ENCODE measurements at places on chromosomes 7 and 10. TPM values are rescaled to one million over a fixed set of nuclear protein-coding genes. Genes with fewer than 3 reads are reported as not detected.

The SSC4D gene
- total RNA-seq, result 1.7 TPM

The CADPS2 gene
- 41.1 TPM for total RNA-seq

The DDIT4 gene
- 161 TPM for total RNA-seq

DNA sequence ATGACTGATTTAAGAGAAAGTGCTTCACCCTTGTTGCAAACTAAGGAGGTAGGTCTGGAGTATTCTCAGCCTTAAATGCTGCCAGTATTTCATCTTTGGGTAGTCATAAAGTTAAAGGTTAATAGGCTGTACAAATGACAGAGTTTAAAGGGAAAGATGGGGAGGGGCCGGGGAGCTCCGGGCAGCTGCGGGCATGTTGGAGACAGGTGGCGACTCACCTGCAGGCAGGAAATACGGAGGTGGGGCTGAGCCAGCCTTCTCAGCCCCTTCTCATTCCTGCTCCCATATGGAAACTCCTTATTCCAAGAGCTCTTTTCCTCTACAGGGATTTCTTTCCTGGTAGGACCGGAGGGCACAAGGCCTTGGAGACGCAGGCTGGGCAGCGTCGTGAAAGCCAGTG, 31.8 kb upstream of the HMX3 start:
- H3K36me3 ChIP-seq, result no peaks in the 10 kb centered on the region
- H3K4me3 ChIP-seq, result no peak overlapping the region
- H3K4me1 ChIP-seq, result no peaks in the 10 kb centered on the region
- DNase-seq, result no peak
- H3K27me3 ChIP-seq, result peaks cover 6% of the 10 kb centered on the region

- peaks cover 5% of the 10 kb centered on the region for H3K4me1 ChIP-seq
- no peak overlapping the region for H3K27ac ChIP-seq
- no peak overlapping the region for H3K4me3 ChIP-seq
Observed at GRCh38 chr7:128928882-128929788, 8.6 kb upstream of the IRF5 start.

GRCh38 chr10:18377898-18378297, 237.7 kb downstream of the CACNB2 start:
- H3K27me3 ChIP-seq, result no peaks in the 10 kb centered on the region
- H3K27ac ChIP-seq, result no peak overlapping the region
- DNase-seq, result no peak
- H3K36me3 ChIP-seq, result no peaks in the 10 kb centered on the region
- no peaks in the 10 kb centered on the region for H3K4me1 ChIP-seq

- H3K4me1 ChIP-seq, result peaks cover 26% of the 10 kb centered on the region
- H3K36me3 ChIP-seq, result peaks cover 10% of the 10 kb centered on the region
- H3K27ac ChIP-seq, result peak overlapping the region; percentile 91
- H3K4me3 ChIP-seq, result peak overlapping the region; percentile 80
- H3K27me3 ChIP-seq, result no peaks in the 10 kb centered on the region
- peak; percentile 78 for DNase-seq
Observed at GRCh38 chr7:149625340-149625946, 127.8 kb upstream of the ZNF746 start.

DNA sequence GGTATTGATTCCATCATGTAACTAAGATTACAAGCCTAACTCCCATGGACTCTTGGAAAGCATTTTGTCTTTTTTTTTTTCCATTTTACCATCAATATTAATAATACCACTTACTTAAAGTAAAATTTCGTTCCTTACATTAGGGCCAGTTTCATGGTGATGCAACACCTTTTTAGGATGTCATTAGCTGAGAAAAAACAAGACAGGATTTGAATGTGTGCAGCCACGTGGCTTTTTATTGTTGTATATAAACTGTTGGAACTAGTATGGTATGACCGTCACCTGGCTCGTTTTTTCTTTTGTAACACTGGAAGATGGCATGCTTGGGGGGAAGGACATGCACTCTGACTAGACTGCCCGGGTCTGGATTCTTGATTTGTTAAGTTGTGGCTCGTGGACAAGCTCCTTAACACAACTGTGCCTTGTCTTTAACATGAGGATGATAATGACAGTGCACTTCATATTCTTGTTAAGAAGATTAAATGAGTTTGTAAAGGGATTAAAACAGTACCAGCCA, 42.1 kb downstream of the ARHGAP21 start:
- no peak overlapping the region for H3K4me3 ChIP-seq
- H3K4me1 ChIP-seq, result peaks cover 27% of the 10 kb centered on the region
- no peak overlapping the region for H3K27ac ChIP-seq
- H3K27me3 ChIP-seq, result no peaks in the 10 kb centered on the region
- H3K36me3 ChIP-seq, result no peaks in the 10 kb centered on the region

GRCh38 chr10:99534939-99535763, 2.4 kb downstream of the NKX2-3 start:
- no peak overlapping the region for H3K27ac ChIP-seq
- DNase-seq, result no peak
- peaks cover 42% of the 10 kb centered on the region for H3K4me1 ChIP-seq
- peaks cover 99% of the 10 kb centered on the region for H3K27me3 ChIP-seq
- peak overlapping the region; percentile 36 for H3K4me3 ChIP-seq

DNA sequence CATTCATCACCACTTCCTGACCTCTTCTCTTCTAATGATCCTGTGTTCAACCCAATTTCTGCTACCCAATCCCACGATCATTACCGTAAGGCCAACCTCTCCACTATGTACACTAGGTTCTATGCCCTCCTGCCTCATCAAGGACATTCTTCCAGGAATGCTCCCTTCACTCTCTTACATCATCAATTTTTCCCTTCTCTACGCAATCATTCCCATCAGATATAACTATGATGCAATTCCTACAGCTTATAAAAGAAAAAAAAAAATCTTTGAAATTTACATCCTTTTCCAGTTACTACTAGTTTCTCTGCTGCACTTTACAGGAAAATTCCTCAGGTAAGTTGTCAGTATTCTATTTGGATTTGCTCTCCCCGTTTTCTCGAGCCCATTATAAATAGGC, 30.8 kb upstream of the GPR22 start:
- H3K27me3 ChIP-seq, result no peaks in the 10 kb centered on the region
- no peaks in the 10 kb centered on the region for H3K4me1 ChIP-seq
- H3K27ac ChIP-seq, result no peak overlapping the region
- no peak overlapping the region for H3K4me3 ChIP-seq
- no peaks in the 10 kb centered on the region for H3K36me3 ChIP-seq
- no peak for DNase-seq
